HL-60 (cell line): ENCODE measurements at places on chromosomes 2 and 18.

DNA sequence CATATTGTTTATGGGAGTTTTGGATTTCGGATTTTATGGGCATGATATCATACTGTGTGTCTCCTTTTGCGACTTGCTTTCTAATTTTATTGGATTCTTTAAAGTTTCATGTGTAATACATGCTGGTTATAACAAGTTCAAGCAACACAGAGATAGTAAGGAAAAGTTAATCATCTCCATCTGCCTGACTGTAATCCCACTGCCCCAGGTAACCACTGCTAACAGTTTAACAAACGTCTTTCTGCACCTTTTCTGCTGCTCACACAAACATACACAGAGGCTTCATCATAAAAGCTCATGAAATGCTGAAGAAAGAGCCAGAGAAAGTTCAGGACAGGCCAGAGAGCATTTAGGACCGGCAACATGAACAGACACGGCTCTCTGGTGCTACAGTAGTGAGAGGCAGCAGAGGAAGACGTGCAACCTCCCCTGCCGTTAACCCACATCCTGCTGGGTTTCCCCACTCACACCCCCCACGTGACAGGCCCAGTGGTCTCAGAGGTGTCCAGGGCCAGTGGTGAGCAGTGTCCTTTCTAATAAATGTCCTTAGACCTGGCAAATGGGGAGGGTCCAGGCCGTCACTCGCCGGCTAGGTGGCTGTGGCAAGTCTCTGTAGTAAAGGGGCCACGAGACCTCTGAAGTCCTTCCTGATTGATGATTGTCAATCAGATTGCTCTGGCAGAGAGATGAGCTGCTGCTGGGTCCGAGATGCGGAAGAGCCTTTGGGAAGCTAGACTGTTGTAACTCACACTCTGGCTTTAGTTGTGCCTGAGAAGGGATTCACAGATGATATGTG is 43.0 kb upstream of the SLC1A4 start:
- DNase-seq, result peak; percentile 72

- no peak for DNase-seq
Observed at GRCh38 chr2:129275706-129276105, 703.8 kb upstream of the RAB6C start.

DNA sequence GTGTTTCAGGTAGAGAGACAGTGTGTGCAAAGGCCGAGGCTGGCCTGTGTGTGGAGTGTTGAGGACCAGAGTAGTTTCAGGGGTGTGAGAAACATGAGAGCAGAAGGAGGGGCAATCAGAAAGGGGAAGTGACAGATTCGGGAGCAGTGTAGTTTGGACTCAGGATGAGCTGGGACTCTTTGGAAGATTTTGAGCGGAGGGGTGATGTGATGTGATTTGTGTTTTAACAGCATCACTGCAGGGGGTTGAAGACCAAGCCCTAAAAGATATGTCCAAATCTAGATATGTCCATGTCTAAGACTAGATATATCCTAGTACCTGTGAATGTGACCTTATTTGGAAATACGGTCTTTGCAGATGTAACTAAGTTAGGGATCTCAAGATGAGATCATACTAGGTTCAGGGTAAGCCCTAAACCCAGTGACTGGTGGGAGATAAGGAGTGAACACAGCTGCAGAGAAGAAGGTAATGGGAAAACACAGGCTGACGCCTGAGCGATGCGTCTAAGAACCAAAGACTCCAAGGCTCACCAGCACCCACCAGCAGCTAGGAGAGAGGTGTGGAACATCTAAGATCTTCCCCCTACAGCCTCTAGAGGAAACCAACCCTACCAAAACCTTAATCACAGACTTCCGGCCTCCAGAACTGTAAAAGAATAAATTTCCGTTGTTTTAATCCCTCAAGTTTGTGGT is 38.5 kb upstream of the MYO3B start:
- no peak for DNase-seq

DNA sequence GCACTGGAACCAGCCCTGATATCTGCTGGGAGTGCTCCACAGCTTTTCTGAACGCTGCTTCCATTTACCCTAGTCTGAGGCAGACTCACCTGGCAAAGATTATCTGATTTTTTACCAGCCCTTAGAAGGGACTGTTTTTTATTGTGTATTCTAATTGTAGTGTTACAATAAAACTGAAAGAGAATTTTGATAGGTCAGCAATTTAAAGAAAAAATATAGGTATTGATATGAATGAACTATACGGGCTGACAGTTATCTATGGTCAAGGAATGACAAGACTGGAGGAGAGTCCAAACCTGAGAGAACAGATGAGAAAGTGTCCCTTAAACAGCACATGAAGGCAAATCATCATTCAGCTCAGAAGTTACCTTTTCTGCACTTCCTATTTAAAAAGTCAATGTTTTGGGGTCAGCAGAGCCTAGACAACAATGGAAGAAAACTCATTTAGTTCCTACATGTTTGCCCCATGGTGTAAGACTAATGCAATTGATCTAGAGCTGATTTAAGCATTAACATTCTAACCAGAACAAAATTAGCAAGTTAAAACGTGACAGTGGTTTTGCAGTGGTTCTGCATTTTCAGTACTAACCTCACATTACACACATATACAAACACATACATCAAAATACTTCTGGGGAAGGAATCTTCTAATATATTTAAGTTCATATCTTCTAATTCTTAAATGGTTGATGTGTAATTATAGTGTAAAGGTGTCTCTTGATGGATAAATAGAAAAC is 500.9 kb downstream of the TGIF1 start:
- DNase-seq, result no peak

DNA sequence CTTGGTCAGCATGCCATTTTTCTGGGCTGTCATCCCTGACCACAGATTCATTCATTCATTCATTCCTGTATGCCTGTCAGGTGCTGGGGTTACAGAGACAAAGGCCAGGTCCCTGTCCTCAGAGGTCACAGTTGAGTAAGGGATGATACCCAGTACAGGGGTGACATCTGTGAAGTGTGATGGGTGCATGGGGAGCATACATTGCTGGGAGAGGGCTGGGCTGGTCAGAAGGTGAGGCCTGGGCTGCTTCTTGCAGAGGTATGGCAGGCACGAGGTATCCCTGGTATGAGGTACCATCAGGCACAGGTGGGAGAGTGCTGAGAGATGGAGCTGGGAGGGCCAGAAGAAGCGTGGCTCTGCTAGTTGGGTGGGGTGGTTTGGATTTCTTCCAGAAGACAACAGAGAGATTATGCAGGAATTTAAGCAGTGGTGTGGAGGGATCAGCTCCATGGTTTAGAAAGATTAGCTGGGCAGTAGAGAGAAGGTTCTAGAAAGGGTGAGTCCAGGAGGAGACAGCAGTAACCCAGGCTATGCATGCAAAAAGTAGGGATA is 181.9 kb upstream of the HAAO start:
- DNase-seq, result no peak

GRCh38 chr2:121809607-121810006 is 54.2 kb downstream of the TSN start:
- DNase-seq, result no peak

GRCh38 chr18:68608851-68609490 is 105.9 kb downstream of the TMX3 start:
- no peak for DNase-seq

GRCh38 chr2:133780099-133780996 is 212.1 kb upstream of the NCKAP5 start:
- DNase-seq, result no peak

DNA sequence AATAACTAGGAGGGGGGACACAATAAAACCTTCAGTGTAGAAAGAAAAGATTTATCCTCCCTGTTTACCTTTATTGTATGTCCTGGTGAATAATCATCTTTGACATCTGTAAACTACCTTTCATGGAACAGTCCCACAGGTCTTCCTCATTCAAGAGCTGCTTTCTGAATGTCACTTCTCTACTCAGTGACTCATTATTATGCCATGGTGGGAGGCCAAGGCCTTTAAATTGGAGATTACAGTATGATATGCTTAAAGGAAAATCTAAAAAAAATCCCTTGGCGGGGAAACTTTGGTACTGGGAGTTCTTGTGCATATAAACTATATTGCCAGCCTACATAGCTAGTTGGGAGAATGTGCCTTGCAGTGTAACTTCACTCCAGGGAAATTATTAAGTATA is 713.0 kb downstream of the TDRD15 start:
- no peak for DNase-seq

DNA sequence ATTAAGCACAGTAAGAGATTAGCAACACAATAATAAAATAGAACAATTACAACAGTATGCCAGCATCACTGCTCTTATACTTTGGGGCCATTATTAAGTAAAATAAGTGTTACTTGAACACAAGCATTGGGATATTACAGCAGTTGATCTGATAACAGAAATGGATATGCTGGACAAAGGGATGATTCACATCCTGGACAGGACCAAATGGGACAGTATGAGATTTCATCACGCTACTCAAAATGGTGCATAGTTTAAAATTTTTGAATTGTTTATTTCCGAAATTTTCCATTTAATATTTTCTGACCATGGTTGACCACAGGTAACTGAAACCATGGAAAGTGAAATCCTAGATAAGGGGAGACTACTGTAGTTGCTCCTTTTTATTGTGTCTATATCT is 138.2 kb downstream of the UBR3 start:
- DNase-seq, result no peak

GRCh38 chr2:117481608-117482007 is 332.9 kb upstream of the DDX18 start:
- no peak for DNase-seq

DNA sequence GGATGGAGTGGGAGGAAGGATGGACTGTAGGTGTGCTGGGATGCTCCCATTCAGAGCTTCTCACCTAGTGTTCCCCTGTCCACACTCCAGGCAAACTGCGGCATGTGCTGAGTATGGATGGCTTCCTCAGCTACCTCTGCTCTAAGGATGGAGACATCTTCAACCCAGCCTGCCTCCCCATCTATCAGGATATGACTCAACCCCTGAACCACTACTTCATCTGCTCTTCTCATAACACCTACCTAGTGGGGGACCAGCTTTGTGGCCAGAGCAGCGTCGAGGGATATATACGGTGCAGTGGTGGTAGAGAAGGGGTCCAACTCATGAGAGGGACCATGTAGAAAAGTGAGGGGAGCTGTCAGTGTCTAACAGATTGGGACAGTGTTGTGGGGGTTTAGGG is 20.2 kb downstream of the PLCD4 start:
- no peak for DNase-seq

DNA sequence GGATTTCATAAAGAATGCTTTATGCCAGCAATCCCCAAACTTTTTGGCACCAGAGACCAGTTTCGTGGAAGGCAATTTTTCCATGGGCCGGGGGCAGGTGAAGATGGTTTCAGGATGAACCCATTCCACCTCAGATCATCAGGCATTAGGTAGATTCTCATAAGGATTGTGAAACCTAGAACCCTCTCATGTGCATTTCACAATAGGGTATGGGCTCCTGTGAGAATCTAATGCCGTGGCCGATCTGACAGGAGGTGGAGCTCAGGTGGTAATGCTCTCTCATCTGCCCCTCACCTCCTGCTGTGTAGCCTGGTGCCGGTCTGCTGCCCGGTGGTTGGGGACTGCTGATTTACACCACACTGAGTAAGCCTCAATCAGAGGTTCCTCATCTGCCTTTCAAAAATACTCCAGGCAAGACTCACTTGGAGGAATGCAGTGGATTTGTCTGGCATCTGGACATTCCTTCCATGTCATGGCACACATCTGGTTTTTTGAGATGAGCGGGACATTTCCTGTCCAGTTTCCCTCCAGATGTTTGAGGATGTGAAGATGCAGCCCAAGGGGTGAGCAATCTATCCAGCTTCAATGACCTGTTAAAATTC is 185.8 kb downstream of the VAPA start:
- no peak for DNase-seq

DNA sequence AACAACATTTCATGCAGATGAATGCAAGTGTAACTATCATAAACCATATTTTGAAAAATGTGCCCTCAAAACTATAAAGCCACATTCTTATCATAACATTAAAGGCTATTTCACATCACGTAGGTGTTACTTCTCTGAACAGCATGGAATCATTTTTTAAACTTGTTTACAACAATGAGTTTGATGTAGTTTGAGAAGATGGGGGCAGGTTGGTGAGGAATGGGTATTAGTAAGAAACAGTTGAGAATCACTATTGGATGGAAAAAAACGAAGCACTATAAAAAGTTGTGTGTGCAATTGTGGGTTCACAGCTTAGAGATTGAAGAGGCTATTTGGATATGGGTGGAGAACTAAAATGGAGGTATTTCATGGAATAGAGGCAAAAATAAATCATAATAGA is 569.1 kb downstream of the ARHGAP15 start:
- no peak for DNase-seq

DNA sequence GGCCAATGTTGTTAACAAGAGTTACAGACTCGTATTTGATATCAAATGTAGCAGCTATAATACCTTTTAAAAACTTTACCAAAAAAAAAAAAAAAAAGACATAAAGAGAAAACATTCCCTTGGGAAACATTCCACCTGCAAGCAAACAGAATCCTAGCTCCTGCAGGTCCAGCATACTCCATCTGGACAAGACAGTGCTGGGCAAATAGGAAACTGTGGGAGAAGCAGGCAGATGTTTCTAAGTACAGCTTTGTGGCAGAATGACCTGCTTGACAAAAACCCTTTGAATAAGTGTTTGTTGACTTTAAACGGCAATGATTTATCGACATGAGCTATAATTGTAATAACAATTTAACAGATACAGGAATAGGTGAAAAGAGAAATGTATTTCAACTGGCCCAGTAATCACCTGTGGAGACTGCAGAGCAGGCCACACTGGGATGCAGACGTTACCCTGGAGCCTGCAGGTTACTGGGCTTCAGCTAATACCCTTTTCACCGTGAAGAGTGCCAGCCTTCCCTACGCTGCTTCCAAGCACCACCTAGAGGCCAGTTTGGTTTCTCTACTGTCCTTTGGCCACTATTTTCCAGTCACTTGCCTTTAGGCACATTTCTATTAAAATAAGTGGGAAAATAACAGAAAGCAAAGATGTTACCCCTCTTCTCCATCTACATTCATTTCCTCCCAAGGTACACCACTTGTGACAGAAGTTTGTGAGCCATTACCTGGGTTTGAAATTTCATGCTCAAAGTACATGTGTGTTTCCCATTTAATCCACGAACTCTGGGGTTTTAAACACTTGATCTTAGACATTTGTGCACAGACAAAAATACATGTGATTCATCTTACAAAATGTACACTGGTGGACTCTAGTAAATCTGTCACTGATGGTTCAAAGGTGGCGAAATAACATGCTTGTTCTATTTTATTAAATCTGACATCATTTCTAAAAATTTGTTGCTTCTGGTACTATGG is 96.9 kb upstream of the ZNF397 start:
- no peak for DNase-seq

DNA sequence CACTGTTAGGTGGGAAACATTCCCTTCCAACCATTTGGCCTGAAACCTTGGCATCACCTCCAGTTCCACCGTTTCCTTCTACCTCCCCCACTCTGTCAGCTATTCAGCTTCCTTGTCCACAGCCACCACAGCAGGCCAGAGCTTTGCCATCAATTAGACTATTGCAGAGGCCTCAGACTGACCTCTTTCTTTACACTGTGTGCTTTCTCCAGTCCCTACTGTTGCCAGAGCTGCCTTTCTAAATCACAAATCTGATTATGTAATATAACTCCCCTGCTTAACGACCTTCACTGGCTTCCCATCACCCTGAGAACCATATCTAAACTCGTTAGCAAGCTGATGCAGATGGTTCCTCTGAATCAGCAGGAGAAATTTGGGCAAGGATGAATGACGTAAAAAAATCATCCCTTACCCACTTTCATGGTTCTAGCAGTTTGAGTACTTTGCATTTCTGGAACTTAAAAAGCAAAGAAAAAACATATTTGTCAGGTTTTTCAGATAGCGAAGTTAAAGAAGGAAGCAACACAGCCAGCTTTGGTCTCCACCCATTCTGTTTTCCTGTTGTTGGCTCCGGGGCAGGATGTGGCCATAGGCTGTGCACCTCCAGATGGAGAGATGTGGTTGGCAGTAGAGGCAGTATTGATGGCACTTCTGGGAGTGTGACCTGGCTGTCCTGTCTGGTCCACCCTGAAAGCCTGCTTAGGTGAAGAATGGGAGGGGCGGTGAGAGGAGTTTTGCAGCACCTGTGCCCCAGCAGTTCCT is 422.1 kb downstream of the PARD3B start:
- DNase-seq, result no peak
